ENCODE measurements at places on chromosomes 5 and 9.

DNA sequence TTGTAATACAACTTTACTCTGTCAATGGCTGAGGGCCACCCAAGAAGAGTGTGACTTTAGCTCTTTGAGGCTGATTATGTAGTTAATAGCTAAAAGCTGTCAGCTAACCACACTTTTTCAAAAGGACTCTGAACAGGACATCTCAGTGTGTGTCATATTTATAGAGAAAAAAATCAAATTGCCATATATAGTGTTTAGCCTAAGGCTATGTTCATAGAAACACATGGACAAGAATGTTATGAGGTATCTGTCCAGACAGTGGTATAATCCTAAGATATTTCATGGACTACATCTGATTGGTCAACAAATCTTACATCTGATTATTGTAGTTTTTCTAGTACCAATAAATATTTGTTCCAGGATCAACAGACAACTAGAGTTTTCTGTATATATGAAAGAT is 42.1 kb upstream of the CDH18 start:
- DNase-seq: no peak

GRCh38 chr5:150345716-150346115 is 11.8 kb upstream of the TCOF1 start:
- DNase-seq: no peak

- no peak for DNase-seq
Measured at GRCh38 chr5:78577071-78577807, 71.3 kb downstream of the LHFPL2 start.

- no peak for DNase-seq
Measured at GRCh38 chr9:95045751-95046150, 271.8 kb downstream of the FANCC start.

Measured in CD4-positive, CD25-positive, alpha-beta regulatory T cell (primary cell).